ENCODE measurements at places on chromosomes 3 and 15.
A peak's percentile ranks its signal among the peaks of the same experiment; 100 is the strongest.

GRCh38 chr15:41503669-41504010, 10.0 kb downstream of the ITPKA start:
- DNase-seq, result peak; percentile 72

DNA sequence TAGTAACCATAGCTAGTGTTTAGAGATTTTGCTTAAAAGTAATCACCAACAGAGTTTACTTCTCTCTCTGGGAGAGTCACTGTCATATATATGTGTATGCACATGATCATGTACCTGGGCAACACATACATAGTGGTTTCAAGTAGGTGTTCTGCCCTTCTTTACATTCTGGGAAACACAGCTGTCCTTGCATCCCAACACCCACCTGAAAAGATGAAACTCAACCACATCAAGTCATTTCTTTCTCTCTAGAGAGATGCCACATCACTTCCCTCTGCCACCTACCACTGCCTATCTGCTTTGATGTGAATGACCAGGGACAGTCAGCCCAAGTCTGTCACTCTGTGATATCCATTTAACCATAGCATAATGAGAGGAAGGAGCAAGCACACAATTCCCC, 155.8 kb upstream of the GADL1 start:
- DNase-seq, result no peak

- no peak for DNase-seq
Observed at GRCh38 chr15:61640756-61641155, 411.7 kb upstream of the RORA start.

- no peak for DNase-seq
Observed at GRCh38 chr3:126955004-126955790, 27.7 kb upstream of the PLXNA1 start.

- DNase-seq, result peak; percentile 33
Observed at GRCh38 chr3:16148783-16149182, 25.7 kb upstream of the GALNT15 start.

DNA sequence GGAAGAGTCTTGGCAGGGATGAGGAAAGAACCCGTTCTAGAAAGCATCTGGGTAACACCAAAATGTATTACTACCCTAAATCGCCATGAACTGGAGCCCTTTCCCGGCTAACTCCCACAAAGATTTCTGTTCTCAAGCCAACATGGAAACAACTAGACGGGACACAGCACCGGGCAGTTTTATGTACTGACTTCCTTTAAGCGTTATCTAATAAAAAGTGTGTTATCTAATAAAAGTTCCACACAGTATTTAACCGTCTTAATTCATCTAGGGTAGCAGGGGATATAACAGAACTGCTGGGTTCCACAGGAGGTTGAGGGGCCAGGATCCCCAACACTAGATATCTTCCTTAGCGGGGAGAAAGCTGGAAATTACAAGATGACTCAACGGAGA, 347 bp upstream of the C3orf62 start:
- DNase-seq, result no peak

GRCh38 chr3:184912163-184912562, 100.2 kb downstream of the VPS8 start:
- no peak for DNase-seq

- DNase-seq, result no peak
Observed at GRCh38 chr3:217099-217813, 20.7 kb downstream of the CHL1 start.

DNA sequence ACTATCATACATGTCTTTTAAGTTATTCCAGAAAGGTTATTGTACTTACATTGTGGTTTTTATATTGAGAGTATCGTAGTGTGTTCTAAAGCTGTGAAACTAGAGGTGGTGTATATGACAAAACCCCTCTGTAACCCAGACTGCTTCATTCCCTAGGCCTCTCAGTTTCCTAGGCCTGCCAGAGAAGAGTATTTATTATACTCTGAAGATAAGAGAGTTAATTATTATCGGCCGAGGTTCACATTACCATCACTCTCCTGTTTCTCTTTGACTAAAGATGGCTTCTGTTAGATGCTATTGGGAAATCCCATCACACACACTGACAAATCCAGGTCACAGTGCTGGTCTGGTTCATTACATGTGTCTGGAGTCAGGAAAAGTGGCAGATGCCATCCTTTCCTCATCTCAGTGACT, 20.5 kb downstream of the EXOSC7 start:
- DNase-seq, result no peak

GRCh38 chr15:84992157-84992944, 10.7 kb downstream of the PDE8A start:
- DNase-seq, result peak; percentile 46

DNA sequence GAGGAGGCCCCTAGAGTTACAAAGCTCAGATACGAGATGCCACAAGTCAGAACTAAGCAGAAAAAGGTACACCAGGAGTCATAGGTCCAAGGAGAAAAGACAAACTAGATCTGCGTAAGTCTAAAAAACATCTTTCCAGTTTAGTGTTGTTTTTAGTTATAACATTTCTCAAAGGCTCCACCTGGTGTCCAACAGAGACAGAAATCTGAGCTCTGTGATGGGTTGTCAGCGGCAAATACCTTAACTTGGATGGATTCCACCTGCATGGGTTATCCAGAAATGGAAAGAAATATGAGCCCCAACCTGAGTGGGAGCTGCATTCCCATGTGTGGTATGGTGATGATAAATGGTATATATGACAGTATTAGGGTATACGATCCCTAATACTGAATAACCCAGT, 238.6 kb upstream of the CHRM5 start:
- DNase-seq, result no peak

DNA sequence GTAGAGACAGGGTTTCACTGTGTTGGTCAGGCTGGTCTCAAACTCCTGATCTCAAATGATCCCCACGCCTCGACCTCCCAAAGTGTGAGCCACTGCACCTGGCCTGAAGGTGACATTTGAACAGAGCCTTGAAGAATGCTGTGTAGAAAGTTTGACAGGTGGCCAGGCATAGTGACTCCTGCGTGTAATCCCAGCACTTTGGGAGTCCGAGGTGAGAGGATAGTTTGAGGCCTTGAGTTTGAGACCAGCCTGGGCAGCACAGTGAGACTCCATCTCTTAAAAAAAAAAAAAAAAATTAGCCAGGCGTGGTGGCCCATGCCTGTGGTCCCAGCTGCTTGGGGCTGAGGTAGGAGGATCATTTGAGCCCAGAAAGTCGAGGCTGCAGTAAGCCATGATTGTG, 1.5 kb downstream of the IQGAP1 start:
- DNase-seq, result no peak

DNA sequence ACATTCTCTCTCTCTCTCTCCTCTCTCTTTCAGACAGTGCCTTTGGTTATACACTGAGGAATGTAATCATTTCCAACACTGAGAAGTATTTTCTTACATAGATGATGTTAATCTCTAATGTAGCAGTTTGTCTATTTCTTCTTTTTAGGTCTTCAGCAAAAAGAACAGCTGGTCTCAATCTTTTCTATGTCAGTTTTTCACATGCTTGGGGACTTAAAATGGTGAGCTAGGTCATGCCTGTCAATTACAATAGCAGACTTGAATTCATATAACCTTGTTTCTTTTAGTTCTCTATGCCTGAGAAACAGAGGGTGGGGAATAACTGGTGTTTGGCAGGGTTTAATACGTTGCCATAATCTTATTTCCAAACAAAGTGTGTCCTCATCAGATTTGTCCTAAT, 786.2 kb downstream of the SQOR start:
- DNase-seq, result no peak

DNA sequence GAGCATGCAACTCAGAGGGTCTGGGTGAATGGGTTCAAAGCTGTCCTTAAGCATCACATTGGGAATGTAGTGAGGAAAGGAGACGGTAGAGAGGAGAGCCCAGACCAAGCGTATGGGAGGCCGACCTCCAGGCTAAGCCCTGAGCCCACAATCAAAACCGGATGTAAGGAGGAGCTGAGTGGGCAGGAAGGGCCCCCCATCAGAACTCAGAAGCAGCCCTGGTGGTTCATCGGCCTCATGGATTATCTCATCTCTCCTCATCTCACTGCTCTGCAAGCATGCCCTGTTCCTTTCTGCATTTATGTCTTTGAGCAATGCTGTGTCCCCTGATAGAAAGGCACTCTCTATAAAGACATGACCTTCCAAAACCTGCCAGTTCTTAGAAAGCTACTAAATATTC, 6.2 kb downstream of the HDC start:
- no peak for DNase-seq

DNA sequence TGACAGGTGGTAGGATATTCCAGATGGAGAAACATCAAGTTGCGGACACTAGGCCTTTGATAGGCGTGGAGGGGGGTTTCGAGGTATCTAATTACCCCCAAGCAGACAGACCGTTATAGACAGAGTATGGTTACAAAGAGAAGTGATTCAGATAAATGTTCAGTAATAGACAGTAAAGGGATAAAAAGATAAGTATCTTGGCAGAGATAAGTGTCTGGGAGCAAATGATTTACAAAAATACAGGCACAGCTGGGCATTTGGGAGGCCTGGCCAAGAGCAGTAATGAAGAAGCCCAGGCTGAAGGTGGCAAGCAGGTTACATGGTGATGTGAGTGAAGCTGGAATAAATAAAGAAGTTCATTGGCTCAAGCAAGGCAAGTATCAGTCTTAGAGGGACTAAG, 659 bp upstream of the MYH15 start:
- DNase-seq, result no peak

DNA sequence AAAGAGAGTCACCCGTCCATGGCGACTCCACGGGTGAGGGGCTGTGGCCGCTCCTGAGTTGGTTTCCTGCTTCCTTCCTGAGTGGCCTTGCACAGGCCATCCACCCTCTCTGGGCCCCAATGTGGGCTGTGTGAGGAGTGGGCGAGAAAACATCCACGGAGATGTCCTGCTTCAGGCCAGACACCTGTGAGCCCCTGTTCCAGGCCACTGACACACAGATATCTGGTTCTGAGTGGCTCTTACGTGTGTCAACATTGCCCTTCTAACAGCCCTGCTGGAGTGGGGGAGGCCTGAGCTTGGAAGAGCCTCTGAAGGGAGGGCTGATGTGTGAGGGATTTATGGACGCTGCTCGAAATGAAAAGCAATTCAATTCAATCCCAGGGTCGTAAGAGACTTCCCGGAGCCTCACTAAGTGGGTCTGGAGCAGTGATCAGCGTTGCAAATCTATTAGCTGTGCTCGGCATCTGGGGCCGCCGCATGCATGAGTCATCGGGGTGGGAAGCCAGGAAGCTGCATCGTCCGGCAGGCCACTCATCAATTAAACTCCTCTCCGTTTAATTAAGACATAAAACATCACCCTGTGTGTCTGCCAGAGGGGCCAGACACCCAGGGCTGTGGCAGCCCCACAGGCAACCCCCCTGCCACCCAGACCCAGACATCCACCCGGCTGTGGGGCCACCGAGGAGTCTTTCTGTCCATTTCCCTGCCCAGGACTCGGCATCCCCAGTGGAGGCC, 20.0 kb upstream of the PRR23E start:
- no peak for DNase-seq

- DNase-seq, result no peak
Observed at GRCh38 chr3:127077505-127078064, 94.7 kb downstream of the PLXNA1 start.

DNA sequence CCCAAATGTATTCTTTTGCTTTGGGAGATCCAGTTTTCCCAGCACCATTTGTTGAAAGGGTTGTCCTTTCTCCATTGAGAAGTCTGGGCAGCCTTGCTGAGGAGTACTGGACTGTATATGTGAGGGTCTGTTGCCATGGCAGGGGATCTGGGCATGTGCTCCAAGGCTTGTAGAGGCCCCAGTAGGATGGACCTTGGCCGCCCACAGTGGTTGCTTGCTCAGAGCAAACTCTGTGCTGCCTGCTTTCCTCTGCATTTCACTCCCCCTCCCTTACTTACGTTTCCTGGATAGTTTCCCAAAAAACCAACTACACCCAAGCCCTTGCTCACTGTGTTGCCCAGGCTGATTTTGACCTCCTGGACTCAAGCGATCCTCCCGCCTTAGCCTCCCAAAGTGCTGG, 97.2 kb upstream of the PRR23E start:
- DNase-seq, result no peak

GRCh38 chr3:71831599-71831998, 46.7 kb upstream of the PROK2 start:
- DNase-seq, result no peak

DNA sequence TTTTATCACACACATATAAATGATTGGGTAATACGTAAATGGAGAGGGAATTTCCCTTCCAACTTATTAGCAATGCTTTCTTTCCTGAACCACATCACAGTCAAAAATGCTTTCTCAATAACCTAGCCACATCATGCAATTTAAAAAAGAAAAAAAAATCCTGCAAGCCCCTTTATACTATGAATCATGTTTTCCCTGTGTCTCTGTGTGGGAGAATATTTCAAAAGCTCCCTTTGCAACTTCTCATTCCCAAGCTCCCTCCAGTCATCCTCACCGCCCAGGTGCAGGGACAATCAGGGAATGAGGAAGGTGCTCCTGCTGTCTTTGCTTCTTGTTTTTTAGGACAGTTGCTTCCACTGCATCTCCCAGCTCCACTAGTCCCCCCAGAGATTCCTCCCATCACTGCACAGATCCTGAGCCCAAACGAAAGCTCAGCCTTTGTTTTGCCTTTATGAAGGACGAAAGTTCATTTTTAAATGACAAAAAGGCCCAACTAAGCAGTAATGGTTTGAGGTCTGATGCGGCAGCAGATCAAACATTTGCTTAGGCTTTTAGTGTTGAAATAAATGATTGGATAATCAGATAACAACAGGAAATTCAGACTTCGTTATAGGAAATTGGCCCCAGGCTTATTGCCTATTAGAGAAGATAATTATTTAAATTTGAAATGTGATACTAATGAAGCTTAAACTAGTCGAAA, 47.8 kb upstream of the ADGRG7 start:
- no peak for DNase-seq

DNA sequence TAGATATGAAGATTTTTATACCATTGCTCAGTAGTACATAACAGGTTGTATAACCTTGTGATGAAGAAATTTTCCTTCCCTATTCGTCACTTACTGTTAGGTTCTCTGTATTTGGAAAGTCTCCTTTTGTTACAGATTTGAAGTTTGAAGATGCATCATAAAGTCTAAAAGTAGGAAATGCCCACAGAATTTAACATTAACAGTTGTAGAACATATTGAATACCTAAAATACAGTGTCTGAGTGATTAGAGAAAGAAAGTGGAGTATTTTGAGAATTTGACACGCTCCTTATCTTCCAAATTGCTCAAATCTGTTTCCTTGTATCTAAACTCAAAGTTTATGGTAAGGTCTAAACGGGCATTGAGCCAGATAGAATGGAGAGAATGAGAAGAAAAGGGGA, 111.3 kb downstream of the MBNL1 start:
- no peak for DNase-seq

- DNase-seq, result no peak
Observed at GRCh38 chr3:74613060-74613459, 1.4 kb downstream of the CNTN3 start.

DNA sequence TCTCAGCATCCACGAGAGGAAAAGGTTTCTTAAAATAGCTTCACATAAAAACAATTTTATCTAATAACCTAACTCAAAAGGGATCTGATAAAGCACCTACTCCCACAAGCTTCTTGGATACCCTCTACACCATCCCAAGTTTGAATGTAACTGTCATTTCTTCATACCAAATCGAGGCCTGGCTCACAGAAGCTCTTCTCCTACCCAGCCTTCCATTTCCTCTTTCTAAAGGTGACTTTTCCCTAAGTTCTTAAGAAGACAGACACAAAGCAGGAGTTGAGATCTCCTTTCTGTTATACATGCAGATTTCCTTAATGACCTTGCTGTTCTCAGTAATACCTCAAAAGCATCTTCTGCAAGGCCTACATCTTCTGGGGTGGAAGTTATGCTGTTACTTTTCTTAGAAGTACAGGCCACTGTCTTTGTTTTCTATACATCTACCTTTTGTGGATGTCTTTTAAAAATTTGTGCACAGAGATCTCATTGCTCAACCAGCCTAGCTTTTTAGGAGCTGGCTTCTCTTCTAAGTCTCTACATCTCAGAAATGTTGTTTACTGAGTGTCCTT, 3.4 kb upstream of the LRRIQ4 start:
- no peak for DNase-seq
